ENCODE measurements at places on chromosomes 12 and 14.

- no peak for DNase-seq
Observed at GRCh38 chr12:113340061-113340460, 5.2 kb upstream of the SLC8B1 start.

DNA sequence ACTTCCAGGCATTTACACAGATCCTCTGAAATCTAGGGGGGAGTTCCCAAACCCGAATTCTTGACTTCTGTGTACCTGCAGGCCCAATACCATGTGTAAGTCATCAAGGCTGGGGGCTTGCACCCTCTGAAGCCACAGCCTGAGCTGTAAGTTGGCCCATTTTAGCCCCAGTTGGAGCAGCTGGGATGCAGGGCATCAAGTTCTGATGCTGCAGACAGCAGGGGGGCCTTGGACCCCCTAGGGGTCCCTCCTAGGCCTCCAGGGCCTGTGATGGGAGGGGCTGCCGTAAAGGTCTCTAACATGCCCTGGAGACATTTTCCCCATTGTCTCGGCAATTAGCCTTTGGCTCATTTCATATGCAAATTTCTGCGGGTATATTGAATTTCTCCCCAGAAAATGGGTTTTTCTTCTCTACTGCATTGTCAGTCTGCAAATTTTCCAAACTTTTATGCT lies 59.5 kb downstream of the LRIG3 start:
- DNase-seq = no peak

- no peak for DNase-seq
Observed at GRCh38 chr12:128573907-128574306, 249.9 kb downstream of the SLC15A4 start.

DNA sequence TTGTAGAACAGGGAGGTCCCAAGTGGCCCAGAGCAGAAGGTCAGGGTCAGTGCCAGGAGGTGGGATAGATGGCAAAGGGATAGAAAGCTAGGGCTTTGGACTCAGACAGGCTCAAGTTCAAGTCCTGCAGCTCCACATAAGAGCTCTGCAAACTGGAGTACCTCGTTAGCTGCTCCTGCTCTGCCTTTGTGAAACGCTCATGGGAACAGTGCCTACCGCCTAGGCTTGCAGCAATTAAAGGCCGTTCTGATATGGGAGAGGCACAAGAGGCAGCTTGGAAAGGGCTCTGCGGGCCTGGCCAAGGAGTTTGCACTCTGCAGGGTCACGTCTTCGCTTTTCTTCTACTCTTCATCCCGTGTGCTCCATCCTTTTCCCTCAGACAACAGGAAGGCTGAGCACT lies 54.1 kb downstream of the MAP1LC3B2 start:
- no peak for DNase-seq

GRCh38 chr12:21774358-21775132 lies at the start of gene KCNJ8:
TSS of gene KCNJ8 (minus strand) at chr12:21774706. CDS start at chr12:21773616, 1,090 bp downstream.
- DNase-seq = no peak

GRCh38 chr12:51589557-51590176 lies 1.4 kb upstream of the SCN8A start:
- DNase-seq = no peak

DNA sequence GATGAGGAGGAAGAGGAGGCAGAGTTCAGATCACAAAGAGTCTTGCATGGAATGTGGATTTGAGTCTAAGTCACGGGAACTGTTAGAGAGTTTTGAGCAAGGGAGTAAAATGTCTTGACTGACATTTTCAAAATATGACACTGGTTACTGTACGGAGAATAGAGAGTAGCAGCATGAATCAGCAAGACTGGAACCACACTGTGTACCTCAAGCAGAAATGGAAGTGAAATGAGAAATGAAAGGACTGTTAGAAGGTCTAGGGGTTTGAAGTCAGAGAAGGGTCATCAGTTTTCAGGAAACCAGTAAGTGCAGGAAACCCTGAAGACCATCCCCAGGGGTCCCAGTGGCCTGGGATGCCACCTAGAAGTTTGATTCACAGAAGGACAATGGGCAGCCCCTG lies 236.3 kb downstream of the GALC start:
- no peak for DNase-seq

GRCh38 chr12:104796475-104796862 lies 161.6 kb downstream of the SLC41A2 start:
- DNase-seq = no peak

All from stimulated activated CD8-positive, alpha-beta memory T cell treated with anti-CD3 and anti-CD28 coated beads, Interleukin-4, amount 100 ng/mL, for 4 hours (primary cell).